ENCODE measurements at places on chromosomes 16 and 17.

GRCh38 chr17:68790931-68791330 is 164.3 kb downstream of the ABCA8 start:
- no peak for DNase-seq

DNA sequence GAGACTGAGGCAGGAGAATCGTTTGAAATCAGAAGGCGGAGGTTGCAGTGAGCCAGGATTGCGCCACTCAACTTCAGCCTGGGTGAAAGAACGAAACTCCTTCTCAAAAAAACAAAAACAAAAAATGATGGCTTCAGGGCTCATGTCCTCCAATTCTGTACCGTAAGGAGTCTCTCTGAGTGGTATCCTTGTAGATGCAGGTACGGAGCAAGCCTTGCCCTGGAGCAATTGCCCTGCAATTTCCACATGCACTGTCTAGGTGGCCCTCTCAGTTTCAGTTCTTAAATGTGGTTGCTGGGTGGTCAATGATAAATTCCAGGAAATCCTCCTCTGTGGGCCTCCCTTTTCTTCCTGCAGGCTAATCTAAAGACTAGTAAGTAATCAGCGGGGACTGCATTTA is 10.6 kb downstream of the TMEM238L start:
- no peak for DNase-seq

DNA sequence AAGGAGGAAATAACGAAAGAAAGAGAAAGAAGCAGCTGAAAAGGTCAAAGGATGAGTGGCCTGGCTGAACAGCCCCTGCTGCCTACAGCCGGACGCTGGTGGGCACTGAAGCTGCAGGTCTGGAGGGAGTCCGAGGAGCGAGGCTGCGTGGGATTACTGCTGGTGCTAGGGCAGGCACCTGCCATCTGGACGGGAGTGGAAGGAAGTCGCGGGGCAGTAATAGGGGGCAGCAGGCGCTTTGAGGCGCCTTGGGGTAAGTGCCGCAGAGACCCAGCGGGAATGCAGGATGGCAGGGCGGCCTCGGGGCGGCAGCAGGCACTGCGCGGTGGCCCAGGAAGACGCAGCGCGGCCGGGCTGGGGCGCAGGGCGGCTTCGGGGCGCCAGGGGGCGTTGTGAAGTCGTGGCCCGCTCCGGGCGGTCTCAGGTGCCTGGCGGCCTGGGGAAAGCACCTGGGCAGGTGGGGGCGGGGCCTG is 303 bp upstream of the SCNN1G start:
- DNase-seq: peak; percentile 60

GRCh38 chr16:87227296-87227951 is 89.8 kb downstream of the C16orf95 start:
- no peak for DNase-seq

GRCh38 chr16:48441863-48442279 is 56.7 kb upstream of the SIAH1 start:
- DNase-seq: no peak

DNA sequence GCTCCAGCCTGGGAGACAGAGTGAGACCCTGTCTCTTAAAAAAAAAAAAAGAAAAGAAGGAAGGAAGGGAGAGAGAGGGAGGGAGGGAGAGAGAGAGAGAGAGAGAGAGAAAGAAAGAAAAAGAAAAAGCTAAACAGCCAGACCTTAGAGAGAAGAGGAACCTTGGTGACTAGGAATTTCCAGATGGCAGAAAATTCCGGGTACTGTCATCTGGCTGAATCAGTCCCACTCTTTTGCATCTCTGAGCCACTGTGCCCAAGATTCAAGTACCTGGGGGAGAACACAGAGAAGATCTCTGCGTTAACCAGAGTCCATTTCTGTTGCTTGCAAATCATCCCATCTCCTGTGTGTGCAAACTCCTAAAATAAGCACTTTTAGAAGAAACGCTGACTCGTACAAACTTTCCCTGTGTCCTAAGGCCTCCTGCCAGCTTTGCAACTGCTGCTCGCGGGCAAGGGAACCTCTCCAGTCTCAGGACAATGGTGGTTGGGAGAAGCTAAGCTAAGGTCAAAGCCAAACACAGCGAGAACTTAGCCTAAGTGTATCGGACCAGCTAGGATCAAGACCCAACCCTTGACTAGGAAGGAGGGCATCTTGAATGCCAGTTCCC is 18.0 kb downstream of the BMERB1 start:
- DNase-seq: no peak

GRCh38 chr17:58317421-58318064 is 11.1 kb downstream of the TSPOAP1 start:
- DNase-seq: peak; percentile 70

- no peak for DNase-seq
Measured at GRCh38 chr17:80774643-80775281, 216.9 kb upstream of the CHMP6 start.

DNA sequence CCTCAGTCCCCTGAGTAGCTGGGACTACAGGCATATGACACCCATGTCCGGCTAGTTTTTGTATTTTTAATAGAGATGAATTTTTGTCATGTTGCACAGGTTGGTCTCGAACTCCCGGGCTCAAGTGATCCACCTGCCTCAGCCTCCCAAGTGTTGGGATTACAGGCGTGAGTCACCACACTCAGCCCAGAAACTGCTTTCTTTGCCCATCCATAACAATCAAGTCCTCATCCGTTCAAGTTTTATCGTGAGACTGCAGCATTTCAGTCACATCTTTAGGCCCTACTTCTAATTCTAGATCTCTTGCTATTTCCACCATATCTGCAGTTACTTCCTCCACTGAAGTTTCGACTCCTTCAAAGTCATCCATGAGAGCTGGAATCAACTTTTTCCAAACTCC is 6.4 kb downstream of the NPRL3 start:
- DNase-seq: no peak

DNA sequence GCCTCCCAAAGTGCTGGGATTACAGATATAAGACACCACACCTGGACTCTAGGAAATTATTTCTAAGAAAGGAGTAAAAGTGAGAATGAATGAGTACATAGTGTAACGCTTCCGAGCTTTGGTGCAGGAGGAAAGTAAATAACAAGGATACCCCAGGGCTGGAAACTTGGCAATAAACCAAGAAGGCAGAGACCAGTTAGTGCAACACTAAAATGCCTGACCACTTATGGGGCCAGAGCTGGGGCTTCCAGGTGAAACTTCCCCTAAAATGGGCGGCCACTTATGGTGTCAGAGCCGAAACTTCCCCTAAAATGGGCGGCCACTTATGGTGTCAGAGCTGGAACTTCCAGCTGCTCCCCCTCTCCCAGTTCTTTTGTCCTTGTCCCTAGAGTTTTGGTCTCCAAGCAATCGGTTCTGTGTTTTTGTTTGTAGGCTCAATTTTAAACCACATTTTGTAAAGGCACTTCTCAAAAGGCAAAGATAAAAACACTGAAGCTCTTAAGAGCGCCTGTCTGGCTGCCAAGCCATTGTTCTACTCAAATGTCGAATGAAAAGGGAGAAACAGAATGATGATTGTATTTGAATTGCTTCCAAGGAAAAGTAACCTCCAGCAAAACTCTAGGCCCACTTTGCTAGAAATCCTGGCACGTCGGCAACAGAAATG is 63.9 kb downstream of the NXN start:
- DNase-seq: no peak

DNA sequence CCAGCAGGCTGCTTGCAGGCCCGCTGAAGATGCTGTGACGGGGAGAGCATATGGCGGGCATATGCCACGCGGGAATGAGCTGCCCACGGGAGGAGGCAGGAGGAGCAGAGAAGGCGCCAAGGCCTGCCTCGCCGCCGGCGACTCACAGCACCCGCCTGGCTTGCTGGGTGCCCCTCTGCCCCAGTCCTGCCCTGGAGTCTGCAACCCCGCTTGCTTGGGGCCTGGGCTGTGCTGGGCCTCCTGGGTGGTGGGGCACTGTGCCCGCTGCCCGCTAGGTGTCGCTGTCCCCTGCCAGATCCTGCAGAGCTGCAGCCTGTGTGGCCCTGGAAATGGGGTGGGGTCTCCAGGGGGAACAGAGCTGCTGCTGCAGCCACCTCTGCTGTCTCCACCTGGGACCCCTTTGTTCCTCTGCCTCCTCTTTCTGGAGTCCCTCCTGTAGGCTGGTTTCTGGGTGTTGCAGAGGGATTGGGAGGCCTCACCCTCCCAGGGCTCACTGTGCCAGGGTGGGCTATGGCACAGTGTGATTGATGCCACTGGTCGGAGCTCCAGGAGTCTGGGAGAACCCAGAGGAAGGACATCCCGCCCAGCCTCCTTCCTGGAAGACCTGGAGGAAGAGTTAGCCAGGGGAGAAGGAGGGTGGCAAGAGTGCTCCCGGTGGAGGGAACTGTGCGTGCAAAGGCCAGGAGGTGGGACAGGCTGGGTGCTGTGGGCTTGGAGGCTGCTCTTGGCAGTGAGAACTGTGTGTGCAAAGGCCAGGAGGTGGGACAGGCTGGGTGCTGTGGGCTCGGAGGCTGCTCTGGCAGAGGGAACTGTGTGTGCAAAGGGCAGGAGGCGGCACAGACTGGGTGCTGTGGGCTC is 141.0 kb upstream of the CIBAR2 start:
- DNase-seq: peak; percentile 30

GRCh38 chr17:49946208-49946607 is 22.8 kb upstream of the DLX4 start:
- DNase-seq: no peak

GRCh38 chr17:10125531-10126275 is 72.7 kb downstream of the GAS7 start:
- no peak for DNase-seq

DNA sequence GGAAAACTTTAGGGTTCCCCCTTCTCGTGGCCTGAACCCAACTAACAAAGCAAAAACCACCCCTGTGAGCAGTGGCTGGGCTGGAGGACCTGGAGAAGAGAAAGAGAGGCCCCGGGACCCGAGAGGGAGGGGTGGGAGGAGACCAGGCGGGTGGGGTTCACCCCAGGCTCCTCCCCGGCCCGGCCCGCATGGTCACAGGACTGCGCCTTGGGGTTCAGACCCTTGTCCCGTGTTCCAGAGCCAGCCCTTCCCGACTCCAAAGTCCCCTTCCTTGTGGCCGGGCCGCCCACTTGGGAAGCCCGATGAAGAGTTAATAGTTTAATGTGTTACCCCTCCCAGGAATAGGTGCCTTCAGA is 852 bp downstream of the MARVELD3 start:
- no peak for DNase-seq

DNA sequence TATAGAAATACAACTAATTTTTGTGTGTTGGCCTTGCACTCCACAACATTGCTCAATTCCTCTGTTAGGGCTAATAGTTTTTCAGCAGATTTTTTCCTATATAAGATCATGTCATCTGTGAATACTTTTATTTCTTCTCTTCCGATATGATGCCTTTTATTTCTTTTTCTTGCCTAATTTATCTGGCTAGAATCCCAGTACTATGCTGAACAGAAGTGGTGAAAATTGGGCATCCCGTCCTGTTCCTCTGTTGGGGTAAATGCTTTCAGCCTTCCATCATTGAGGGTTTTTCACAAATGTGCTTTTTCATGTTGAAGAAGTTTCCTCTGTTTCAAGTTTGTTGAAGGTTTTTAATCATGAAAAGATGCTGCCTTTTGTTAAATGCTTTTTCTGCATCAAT is 22.7 kb upstream of the TNFRSF13B start:
- DNase-seq: no peak

- DNase-seq: peak; percentile 66
Measured at GRCh38 chr16:67529582-67530012, 968 bp downstream of the RIPOR1 start.

DNA sequence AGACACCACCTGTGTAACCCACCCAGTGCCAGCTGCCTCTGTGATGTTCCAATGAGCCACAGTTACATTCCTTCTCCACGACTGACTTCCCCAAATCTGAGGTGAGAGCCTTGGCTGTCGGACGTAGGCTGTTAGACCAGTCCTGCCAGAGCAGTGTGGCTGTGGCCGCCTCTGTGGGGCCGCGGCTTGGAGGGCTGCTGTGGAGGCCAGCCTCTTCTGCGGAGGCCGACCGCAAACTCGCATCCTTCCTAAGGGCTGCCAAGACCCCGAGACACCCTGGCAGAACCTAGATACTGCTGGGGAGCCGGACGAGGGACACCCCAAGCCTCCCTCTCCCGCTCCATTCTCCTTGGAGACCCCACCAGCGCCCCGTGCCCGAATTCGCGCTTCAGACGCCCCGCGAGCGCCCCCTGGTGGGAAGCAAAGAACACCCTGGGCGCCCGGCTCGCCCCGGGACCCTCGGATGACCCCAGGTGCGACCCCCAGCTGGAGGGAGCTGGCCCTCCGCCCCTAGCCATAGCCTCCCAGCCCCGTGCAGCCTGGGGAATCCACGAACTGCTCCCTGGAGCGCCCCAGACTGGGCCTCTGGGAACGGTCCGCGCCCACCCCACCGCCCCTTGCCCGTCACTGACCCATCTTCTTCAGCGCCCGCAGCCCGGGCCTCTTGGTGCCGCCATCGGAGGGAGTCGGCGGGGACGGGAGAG is 547 bp downstream of the PLCD3 start:
- DNase-seq: peak; percentile 22

GRCh38 chr17:31740611-31741082 is 118.4 kb downstream of the COPRS start:
- no peak for DNase-seq

GRCh38 chr17:55040611-55041010 is 72.0 kb downstream of the STXBP4 start:
- DNase-seq: no peak

GRCh38 chr16:87407511-87408112 is 15.5 kb downstream of the MAP1LC3B start:
- DNase-seq: no peak

- DNase-seq: no peak
Measured at GRCh38 chr17:49549691-49550678, 25.7 kb upstream of the NXPH3 start.

DNA sequence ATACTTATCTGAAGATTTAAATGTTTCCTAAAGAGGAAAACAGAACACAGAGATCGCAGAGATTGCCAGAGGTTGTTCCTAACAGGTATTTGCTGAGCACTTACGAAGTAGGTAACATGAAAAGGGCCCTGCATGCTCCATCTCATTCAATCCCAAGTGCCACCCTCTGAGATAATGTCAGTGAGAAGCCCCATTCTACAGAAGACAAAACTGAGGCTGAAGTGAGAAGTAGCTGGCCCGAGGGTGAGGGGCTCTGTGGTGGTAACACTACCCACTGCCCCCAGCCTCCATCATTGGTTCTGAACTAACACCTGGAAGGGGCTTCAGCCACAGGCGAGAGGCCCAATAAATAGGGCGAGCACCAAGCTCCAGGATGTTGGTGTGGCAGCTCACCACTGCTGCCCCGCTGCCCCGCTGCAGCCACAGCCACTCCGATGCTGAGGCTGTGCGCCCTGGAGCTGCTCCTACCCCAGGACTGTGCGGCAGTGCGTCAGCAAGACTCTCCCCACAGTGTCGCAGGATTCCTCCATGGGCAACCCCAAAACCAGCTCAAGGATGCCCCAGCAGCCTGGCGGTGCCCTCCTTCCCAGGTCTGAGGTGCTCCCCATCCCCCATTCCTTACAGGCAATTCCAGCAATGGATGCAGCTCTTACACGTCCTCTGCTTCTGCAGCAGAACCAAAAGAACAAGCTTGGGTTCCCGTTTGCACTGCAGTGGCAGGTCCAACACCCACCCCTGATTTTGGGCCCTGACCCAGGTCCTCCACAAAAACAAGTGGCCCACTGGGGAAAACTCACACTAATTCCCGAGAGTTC is 10.3 kb downstream of the FLCN start:
- no peak for DNase-seq

GRCh38 chr17:62596662-62597061 is 30.8 kb upstream of the MRC2 start:
- DNase-seq: no peak

Data from RKO (cell line).